ENCODE measurements at places on chromosomes 4 and X. TPM values are rescaled to one million over a fixed set of nuclear protein-coding genes. Genes with fewer than 3 reads are reported as not detected.

Gene UGT2B10
- total RNA-seq, result not detected

Gene RAB33A
- total RNA-seq, result 0.98 TPM

Gene LRIT3
- total RNA-seq, result not detected

Gene ERAS
- total RNA-seq, result not detected

Gene PCDH11X
- 0.74 TPM for total RNA-seq

Gene LPAR4
- total RNA-seq, result not detected

Gene SSX2B
- total RNA-seq, result not detected

Gene GLUD2
- 0.98 TPM for total RNA-seq

- H3K27ac ChIP-seq, result peak within 1 kb of the TSS; percentile 86
- no peaks in the 10 kb centered on the region for H3K27me3 ChIP-seq
- H3K36me3 ChIP-seq, result no peaks in the 10 kb centered on the region
- DNase-seq, result peak; percentile 87
Observed at GRCh38 chrX:77785486-77786364, at the start of gene ATRX. ATRX (minus strand) TSS chrX:77786216; CDS start chrX:77786001, 215 bp downstream.

DNA sequence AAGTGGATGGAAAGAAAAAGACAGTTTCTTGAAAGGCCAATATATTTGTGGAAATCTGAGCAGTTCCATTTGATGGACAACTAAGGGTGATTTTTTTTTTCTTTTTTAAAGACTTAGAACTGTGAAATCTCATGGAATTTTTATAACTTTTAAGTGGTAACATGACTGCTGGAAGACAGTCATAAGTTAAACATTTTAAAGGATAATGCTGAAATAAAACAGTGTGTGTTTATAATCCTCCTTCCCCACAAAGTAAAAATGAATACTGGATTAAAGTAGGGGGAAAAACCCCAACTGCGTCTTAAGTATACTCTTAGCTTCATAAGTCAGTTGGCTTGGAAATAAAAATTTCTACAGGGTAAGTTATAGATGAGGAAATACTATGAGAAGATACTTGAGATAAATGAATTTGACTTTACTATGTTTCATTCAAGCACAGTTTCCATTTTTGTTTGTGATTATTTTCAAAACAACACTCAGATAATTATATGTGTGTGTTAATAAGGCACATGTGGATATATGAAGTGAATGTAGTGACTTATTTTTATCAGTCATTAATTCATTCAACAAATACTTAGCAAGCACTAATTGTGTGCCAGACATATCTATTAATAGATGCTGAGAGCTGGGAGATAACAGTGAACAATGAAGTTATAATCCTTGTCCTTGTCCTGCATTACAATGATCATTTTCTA, 129.2 kb upstream of the ETNPPL start:
- H3K4me3 ChIP-seq, result no peak overlapping the region
- H3K27me3 ChIP-seq, result no peaks in the 10 kb centered on the region
- no peaks in the 10 kb centered on the region for H3K36me3 ChIP-seq
- DNase-seq, result no peak
- H3K27ac ChIP-seq, result no peak overlapping the region

DNA sequence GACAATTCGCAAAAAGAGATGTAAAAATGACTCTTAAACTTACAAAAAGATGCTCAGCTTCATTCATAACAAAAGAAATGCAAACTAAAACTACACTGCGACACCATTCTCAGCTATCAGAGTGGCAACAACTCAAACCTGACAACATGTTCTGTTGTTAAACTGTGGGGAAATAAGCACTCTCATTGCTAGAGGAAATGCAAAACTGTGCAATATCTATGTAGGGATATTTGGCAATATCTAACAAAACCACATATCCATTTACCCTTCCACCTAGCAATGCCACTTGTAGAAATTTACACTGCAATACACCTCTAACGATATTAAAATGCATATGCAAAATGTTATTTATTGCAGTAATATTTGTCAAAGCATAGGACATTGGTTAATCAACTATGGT, 78.3 kb upstream of the EGFL6 start:
- H3K27ac ChIP-seq, result no peak overlapping the region
- H3K4me1 ChIP-seq, result peaks cover 9% of the 10 kb centered on the region
- H3K36me3 ChIP-seq, result no peaks in the 10 kb centered on the region
- H3K27me3 ChIP-seq, result no peaks in the 10 kb centered on the region
- H3K4me3 ChIP-seq, result no peak overlapping the region

- DNase-seq, result no peak
- H3K27ac ChIP-seq, result no peak overlapping the region
- H3K4me3 ChIP-seq, result no peak overlapping the region
- no peaks in the 10 kb centered on the region for H3K4me1 ChIP-seq
Observed at GRCh38 chrX:17226736-17227135, 148.3 kb upstream of the NHS start.

DNA sequence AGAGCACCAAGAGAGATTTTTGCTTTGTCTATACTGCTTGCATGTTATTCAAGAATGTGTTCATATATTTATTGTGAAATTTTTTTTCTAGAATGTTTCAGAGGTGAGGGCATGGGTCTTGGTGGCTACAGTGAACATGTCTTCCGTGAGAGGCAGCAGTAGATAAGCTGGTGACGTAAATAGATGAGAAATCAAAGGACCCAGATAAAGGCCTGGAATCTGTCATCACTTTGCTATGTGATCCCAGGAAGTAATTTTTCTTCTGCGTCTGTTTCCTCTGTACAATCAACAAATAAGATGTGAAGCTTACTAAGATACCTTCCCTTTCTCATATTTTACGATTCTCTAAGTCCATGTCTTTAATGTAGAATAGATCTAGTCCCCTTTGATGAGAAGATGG, 129.1 kb downstream of the COL4A6 start:
- no peak overlapping the region for H3K4me3 ChIP-seq
- no peaks in the 10 kb centered on the region for H3K36me3 ChIP-seq
- no peaks in the 10 kb centered on the region for H3K4me1 ChIP-seq
- H3K27ac ChIP-seq, result no peak overlapping the region

GRCh38 chr4:159768016-159768415, 665.1 kb downstream of the RAPGEF2 start:
- no peaks in the 10 kb centered on the region for H3K36me3 ChIP-seq
- no peaks in the 10 kb centered on the region for H3K4me1 ChIP-seq
- H3K4me3 ChIP-seq, result no peak overlapping the region
- H3K27ac ChIP-seq, result no peak overlapping the region

DNA sequence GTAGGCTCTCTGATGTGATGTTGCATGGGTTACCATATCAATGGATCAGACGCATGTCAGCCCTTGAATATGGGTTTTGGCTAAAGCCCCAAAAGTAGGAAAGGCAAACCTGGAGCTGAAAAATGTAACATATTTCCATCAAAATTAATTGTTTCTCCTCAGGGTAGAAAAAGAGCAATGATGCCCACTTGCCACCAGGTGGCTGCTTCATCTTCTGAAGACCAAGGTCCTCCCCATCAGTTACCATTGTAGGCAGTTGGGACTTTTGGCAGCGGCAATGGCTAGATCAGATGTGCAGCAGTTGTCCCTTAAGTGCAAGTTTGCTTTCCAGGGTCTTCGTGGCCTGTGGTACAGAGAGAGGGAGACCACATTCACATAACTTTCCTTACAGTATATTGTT, 118.2 kb downstream of the NAF1 start:
- no peak overlapping the region for H3K27ac ChIP-seq
- no peak overlapping the region for H3K4me3 ChIP-seq
- H3K27me3 ChIP-seq, result no peaks in the 10 kb centered on the region
- H3K36me3 ChIP-seq, result no peaks in the 10 kb centered on the region
- H3K4me1 ChIP-seq, result no peaks in the 10 kb centered on the region

DNA sequence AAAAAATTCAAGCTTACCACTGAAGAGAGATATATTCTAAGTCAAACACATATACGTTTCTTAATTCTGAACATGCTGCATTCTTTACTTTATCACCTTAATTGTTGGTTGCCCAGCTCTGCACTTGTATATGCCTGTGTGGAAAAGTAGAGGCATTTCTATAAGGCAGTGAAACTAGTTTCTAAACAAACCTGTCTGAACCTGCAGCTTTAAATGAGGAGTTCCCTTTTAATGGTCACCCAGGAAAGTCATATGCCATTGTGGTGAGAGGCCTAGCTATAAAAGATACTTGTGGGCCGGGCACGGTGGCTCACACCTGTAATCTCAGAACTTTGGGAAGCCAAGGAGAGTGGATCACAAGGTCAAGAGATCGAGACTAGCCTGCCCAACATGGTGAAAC, 147.4 kb upstream of the RXFP1 start:
- H3K27ac ChIP-seq, result no peak overlapping the region
- no peak for DNase-seq
- H3K27me3 ChIP-seq, result no peaks in the 10 kb centered on the region
- H3K36me3 ChIP-seq, result no peaks in the 10 kb centered on the region
- H3K4me1 ChIP-seq, result peaks cover 11% of the 10 kb centered on the region

- peak; percentile 79 for DNase-seq
- no peaks in the 10 kb centered on the region for H3K4me1 ChIP-seq
- no peak overlapping the region for H3K27ac ChIP-seq
- H3K27me3 ChIP-seq, result no peaks in the 10 kb centered on the region
Observed at GRCh38 chr4:9953089-9953488, 68.2 kb downstream of the SLC2A9 start.

GRCh38 chr4:15873117-15873516, 65.4 kb downstream of the FGFBP1 start:
- no peaks in the 10 kb centered on the region for H3K36me3 ChIP-seq
- no peak overlapping the region for H3K4me3 ChIP-seq
- no peak overlapping the region for H3K27ac ChIP-seq
- H3K27me3 ChIP-seq, result no peaks in the 10 kb centered on the region

DNA sequence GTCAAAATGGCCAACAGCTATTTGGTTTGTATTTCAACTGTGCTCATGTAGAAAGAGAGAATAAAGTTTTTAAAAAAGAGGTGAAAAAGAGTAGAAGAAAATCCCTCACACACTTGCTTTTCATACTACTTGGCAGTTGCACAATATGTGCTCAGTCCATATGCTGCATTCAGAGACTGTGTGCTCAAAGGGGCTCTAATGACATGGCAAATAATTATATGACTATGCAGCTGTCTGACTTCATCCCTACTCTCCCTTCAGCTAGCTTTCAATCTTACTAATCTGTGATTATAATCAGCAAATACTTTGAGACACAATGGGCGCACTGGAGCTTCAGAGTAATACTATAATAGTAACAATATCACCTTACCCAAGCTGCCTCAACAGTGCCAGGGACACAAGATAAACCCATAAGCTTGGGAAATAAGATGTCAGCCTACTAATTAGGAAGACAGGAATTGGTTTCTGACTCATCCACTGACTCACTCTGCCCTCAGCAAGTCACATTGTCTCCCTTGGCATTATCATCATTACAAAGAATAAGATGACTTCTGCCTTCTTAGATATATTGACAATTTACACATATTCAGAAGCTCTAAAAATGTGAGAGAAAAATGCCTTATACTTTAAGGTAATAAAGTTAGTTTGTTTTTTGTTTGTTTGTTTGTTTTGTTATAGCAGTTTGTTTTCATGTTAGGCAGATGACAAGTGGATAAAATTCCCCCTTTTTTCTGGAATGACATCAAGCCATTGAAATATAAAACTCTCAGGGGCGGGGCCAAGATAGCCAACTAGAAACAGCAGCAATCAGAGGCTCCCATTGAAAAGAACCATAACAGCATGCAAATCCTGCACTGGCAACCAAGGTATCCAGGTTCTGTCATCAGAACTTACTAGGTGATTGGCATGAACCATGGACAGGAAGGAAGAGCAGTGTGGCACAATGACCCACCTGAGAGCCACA, 311.6 kb downstream of the FAM133A start:
- H3K27me3 ChIP-seq, result no peaks in the 10 kb centered on the region
- H3K4me3 ChIP-seq, result no peak overlapping the region
- H3K27ac ChIP-seq, result no peak overlapping the region
- no peaks in the 10 kb centered on the region for H3K4me1 ChIP-seq

DNA sequence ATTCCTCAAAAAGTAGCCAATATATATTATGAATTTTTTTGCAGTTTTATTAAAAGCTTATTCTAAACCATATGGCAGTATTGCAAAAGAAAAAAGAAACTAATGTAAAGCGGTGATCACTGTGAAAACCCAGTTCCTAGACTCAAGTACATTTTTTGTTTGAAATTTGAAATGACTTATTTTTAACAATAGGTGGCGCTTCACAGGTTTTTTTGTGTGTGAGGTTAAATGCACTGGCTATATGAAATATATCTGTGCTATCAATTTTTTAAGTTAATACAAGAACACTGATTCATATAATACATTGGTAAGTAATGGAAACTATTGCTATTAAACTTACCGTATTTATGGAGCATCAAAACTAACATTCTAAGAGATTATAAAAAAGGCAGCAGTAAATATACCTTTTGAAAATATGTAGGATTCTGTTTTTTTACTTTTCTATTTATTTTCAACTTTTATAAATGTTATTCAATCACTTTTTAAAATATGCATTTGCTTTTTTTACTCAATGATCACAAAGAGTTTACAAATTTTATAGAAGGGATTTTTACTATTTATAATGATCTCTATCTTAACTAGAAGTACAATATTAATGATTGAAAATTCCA, 5.6 kb upstream of the SPRY1 start:
- no peak overlapping the region for H3K4me3 ChIP-seq
- no peak overlapping the region for H3K27ac ChIP-seq
- no peaks in the 10 kb centered on the region for H3K27me3 ChIP-seq
- no peak for DNase-seq

DNA sequence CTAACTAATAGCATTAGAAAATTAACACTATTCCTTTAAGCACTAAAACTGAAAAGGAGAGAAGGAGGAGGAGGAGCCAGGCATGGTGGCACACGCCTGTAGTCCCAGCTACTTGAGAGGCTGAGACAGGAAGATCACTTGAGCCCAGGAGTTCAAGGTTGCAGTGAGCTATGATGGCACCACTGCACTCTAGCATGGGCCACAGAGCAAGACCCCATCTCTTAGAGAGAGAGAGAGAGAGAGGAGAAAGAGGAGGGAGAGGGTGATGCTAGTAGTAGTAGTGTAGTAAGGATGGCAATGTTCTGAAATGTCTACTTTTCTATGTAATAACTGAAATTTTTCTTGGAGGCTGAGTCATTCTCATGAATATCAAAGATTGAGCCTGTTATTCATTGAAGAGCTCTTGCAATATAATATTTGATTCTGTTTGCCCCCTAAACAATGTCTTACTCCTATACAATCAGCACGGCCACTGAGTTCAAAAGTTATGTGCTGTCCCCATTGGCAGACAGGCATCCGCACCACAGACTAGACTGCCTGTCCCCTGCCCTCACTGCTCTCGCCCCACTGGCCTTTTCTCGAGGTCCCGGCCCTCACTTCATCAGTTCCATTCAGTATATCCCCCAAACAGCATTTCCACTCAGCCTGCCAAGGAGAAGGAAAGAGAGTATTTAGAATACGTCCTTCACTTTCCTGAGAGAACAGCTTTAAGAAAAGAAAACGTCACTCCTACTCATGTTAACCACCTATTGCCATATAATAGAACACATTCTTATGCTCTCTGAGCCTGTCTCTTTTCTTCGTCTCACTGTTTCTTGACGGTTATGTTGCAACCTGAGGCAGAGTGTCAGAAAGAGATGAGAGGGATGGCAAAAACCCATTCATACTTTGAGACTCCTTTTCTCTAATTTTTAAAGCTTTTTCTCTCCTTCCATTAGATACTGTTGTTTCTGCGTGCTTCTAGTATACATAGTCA, 238.1 kb downstream of the PALLD start:
- peak overlapping the region; percentile 32 for H3K27ac ChIP-seq
- H3K4me1 ChIP-seq, result peaks cover 7% of the 10 kb centered on the region
- no peaks in the 10 kb centered on the region for H3K36me3 ChIP-seq
- H3K4me3 ChIP-seq, result no peak overlapping the region
- H3K27me3 ChIP-seq, result no peaks in the 10 kb centered on the region

- no peak for DNase-seq
- no peaks in the 10 kb centered on the region for H3K36me3 ChIP-seq
- no peaks in the 10 kb centered on the region for H3K4me1 ChIP-seq
- H3K27me3 ChIP-seq, result no peaks in the 10 kb centered on the region
Observed at GRCh38 chr4:164095313-164096110, 601.0 kb downstream of the TMA16 start.
